ENCODE measurements at places on chromosomes 1 and 21.

GRCh38 chr1:94526152-94526980 lies 15.2 kb downstream of the F3 start:
- DNase-seq, result no peak

GRCh38 chr1:11535761-11536572 lies 57.0 kb downstream of the DISP3 start:
- no peak for DNase-seq

DNA sequence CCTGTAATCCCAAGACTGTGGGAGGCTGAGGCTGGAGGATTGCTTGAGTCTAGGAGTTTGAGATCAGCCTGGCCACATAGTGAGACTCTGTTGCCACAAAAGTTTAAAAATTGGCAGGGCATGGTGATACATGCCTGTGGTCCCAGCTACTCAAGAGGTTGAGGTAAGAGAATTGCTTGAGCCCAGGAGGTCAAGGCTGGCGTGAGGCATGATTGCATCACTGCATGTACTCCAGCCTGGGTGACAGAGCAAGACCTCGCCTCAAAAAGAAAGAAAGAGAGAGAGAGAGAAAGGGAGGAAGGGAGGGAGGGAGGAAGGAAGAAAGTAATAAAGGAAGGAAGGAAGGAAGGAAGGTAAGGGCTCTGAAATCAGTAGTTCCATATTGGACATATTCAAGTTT lies 25.0 kb downstream of the GLUL start:
- no peak for DNase-seq

GRCh38 chr1:32724678-32725614 lies 22.4 kb upstream of the SYNC start:
- no peak for DNase-seq

DNA sequence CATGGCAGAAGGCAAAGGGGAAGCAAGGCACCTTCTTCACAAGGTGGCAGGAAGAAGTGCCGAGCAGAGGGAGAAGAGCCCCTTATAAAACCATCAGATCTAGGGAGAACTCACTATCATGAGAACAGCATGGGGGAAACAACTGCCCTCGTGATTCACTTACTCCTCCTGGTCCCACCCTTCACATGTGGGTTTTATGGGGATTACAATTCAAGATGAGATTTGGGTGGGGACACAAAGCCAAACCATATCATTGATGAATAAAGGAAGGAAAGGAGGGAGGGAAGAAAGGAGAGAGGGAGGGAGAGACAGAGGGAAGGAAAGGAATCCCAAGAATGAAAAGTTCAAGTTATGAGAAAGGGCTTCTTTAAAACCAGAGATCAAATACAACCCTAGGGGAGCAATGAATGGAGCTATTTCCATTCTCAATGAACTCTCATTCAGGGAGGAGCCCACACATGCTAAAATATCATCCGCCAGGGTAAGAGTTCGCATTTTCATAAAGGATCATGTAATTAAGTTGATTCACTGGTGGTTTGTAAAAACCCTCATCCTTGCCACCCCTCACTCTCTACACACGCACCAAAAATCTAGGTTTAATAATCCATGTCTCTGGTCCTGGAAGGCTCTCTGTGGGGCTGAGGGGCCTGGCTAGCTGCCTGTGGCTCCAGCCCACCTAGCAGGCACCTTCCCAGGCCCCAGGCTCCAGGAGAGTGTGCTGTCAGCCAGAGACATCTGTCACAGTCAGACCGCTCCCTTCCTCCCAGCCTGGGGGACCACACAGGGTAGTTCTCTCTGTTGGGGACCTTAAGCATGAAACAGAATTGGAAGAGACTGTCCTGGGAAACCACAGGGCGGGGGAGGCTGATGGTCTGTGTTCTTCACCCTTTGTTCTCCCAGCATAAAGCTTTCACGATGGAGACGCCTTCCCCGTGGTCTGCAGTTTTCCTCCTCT lies 94.0 kb downstream of the CCDC185 start:
- DNase-seq, result no peak

All from activated T-cell treated with anti-CD3 and anti-CD28 coated beads, Interleukin-2, amount 50 U/mL, for 72 hours (primary cell).